ENCODE measurements at places on chromosomes 1 and 21.
A peak's percentile ranks its signal among the peaks of the same experiment; 100 is the strongest.

DNA sequence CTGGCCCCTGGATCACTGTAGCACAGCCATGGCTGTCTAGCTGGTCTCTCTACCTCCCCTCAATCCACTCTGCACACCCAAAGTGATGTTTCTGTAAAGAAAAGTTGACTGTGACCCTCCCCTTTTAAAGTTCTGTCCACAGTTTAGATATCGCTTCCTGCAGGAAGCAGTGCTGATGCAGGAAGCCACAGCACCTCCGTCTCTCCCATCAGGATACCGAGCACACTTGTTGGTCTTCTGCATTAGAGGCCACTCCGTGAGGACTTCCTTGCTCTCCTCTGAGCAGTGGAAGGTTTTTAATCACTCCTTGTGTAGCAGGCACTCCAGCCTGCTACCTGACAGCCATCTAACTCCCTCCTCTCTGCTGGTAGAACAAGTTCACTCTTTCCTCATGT is 69.5 kb downstream of the GADD45A start:
- no peak for DNase-seq

GRCh38 chr21:28099001-28099705 is 893.5 kb downstream of the LTN1 start:
- DNase-seq: no peak

DNA sequence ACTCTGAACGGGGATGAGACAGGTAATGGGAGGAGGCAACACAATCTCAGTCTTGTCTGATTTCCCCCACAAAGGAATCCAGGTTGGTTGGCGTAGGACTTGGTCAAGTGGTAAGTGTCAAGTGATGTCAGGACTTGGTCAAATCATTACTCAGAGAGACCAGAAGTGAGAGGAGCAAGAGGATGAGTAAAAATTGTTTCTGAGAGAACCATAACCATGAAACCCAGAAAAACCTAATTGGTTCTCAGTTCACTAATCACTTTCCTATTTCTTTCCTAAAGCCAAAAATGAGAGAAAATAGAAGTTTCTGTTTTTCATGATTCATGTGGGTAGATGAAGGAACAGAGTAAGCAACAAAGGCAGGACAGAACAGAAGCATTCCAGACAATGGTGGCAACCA is 5.0 kb downstream of the PHC2 start:
- DNase-seq: no peak

GRCh38 chr1:159989581-159989980 is 35.5 kb upstream of the SLAMF9 start:
- DNase-seq: no peak

DNA sequence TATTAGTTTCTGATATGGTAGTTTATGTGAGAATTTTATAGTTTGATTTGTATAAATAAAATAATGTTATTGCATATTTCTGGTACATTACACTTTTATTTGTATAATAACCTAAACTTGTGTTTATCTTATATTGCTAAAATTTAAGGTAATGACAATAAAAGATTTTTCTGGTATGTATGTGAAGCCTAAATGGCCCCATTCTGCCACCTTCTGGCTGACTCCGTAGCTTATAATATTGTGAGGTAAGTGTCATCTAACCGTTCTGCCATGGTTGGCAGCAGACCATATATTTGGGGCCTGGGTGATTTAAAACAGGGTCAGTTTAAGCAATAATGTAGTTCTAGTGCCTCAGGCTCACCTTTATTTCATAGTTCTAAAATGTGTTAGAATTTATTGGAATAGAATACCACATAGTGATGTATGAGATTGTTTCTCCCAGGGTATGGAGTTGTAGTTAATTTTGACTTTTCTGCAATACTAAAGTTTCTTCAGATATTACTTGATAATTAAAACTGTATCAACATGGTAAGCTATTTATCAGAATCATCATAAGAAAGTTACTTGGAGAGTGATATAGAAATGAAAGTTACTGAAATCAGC is 21.2 kb upstream of the PRKACB start:
- DNase-seq: peak; percentile 67

DNA sequence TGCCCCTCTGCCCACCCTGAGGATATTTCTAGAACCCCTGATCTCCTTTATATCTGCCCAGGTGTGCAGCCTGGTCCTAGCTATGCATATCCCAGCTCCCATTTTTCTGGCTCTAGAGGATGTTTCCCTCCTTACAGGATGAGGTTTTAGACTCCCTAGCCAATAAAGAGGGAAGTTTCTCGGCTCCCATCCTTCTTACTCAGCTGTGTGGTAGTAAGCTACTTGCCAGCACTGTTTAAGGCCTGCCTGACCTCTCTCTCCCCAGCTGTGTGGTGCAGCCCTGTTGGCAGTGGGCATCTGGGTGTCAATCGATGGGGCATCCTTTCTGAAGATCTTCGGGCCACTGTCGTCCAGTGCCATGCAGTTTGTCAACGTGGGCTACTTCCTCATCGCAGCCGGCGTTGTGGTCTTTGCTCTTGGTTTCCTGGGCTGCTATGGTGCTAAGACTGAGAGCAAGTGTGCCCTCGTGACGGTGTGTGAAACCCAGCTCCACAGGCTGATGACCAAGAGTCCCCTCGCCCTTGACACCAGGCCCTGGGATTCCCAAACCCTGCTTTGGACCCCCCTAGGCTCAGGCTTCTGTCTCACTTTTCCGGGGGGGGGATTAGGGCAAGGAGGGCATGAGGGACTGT is 7.8 kb upstream of the P3R3URF start:
- DNase-seq: no peak

GRCh38 chr1:39695016-39695415 is 3.8 kb upstream of the HPCAL4 start:
- DNase-seq: no peak

GRCh38 chr1:89900791-89901708 is 80.2 kb downstream of the LRRC8D start:
- DNase-seq: no peak

- DNase-seq: no peak
These were observed 43.4 kb downstream of the TMEM51 start for GRCh38 chr1:15196807-15197530.

GRCh38 chr1:64877151-64877550 is 89.2 kb downstream of the JAK1 start:
- DNase-seq: no peak

GRCh38 chr1:16014509-16015482 is 3.0 kb downstream of the HSPB7 start:
- DNase-seq: no peak

DNA sequence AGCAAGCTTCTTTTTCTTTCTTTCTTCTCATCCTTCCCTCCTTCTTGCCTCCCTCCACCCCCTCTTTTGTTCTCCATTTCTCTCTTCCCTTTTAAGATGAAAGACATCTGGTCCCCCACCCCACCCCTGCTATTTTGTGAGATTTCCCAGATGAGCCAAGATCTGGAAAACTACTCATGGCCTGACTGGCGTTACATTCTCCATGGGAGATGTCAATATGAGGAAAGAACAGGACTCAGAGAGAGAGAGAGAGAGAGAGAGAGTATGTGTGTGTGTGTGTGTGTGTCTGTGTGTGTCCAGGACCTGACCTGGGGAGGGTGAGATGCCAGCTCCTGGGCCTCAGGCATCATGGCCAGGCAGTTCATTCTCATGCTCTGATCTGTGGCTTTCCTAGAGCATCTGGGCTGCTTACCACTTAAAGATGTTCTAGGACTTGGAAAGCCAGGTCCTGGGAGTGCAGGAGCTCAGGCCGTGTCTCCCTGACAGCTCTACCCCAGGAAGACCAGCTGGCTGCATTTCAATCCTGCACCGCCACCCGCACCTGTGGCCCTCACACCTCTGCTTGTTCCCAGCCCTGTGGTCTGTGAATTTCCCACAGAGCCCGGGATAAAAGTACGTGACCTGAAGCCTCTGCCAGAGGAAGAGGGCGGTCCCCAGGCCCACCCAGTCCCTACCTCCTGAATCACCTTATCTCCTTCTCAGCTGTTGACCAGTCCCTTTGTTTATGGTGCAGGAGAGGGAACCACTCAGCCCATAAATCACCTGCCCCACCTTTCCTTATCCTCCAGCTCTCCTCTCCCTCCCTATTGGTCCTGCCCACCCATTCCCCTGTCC is 3.2 kb upstream of the BEST4 start:
- DNase-seq: no peak

DNA sequence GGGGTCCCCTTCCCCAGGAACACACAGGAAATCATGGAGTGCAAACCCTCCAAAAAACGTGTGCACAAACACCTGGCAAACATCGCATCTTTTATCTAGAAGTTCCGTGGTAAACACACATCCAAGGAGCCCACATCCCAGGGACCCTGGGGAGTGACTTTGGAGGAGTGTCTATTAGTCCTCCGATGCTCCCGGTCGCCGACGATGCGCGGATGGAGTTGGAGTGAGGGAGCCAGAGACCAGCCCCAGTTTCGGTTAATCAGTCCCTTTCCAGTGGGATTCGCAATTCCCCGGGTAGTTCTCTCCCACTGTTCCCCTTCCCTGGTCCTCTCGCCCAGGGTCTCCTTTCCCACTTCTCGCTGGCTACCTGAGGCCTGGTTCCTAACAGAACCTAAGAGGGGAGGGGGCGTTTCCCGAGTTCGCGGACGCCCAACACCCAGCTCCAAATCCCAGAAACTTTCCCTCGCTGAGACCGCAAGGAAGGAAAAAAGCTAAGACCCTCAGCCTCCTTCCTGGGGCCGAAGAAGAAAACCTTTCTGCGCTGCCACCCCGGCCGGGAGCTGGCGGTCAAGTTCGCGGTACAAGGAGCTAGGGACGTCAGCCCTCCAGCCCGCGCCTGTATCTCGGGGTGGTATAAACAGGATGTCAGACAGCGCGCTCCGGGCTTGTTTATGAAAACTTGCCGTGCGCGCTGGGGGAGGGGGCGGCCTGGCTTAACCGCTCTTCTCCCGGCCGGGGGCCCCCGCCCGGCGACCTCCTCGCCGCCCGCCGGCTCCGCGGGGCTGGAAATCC is 787 bp downstream of the JAK1 start:
- peak; percentile 82 for DNase-seq

Measured in iris pigment epithelial cell (primary cell).